Tibial nerve (tissue), 4 donors: ENCODE measurements at places on chromosomes 7 and 10.

DNA sequence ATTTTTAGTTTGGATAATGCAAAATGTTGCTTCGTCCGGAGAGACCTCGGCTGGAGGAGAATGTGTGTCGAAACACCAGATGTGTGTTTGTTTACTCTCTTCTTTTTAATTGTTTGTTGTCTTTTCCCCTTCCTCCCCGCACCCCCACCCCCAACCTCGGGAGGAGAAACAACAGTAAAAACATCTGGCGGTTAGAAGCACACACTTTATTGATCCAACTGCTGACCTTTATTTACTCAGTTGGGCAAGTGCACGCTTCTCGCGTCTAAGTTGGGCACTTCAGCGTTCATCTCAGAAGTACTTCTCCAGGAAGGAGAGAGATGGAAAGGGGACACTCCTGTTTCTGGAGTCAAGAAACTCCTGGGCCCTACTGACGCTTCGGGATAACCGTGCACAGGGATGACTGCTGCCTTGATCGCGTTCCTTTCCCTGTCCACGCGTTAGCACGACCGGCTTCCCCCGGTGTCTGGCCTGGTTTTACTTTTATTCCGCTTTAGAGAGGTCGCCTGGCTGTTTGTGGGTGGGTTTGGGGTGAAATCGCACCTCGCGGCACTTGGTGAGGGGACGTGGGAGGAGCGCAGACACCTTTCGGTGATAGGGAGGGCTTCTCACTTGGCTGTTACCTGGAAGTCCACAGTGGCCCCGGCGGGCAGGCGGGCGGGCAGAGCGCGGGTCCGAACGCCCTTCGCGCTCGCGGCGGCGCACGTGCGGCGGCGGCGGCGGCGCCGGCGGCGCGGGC, 168.3 kb upstream of the PPP1R3A start:
- no peak for DNase-seq

GRCh38 chr7:141701489-141702046, 398 bp downstream of the DENND11 start:
- DNase-seq: no peak

DNA sequence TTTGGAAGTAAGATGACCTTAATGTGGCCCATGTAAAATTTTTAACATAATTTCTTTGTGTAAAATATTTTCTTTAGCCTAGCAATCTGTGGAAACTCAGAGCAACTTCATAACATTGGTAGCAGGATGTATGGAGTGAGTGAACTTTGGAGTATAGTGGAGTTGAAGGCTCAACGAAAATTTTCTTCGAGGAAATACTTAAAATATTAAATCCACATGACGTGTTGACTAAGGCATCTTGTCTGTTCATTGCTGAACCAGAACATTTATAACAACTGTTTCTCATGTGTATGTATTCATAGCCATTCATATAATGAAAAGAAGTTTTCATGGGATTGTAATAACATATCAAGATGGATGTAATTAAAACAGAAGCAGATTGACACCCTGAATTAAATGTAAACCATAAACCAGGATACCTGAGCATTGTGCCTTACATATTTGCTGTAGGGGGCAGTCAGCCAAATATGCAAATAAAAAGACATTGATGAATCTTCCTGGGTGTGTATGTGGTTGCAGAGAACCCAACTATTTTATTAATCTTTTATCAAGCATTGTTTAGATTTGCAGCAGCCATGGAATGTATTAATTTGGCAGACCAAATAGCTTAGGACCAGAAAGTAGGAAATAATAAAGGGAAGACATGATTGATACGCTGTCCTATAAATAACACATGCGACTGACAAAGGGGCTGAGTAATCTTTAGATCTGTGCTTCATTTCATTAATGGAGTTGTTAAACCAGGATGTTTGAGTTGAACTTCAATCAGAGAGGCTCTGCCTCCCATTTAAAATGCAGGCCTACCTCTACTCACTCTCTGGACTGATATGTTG, 11.5 kb downstream of the AUTS2 start:
- DNase-seq: no peak

DNA sequence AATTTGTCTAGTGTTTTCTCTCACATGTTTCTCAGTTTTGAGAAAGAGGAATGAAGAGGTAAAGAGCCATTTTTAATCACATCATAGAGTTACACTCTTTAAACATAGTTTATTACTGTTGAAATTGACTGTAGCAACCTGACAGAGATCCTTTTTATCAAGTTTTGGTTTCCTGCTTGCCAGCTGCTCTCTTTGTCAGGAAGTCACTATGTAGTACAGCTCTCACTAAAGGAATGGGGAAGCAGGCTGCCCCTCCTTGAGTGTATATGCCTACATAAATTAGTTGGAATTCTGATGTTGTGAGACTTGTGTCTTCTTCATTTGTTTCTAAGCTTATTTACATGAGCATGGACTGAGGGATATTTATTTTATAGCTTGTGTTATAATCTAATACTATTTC, 1274.0 kb upstream of the CELF2 start:
- DNase-seq: no peak

DNA sequence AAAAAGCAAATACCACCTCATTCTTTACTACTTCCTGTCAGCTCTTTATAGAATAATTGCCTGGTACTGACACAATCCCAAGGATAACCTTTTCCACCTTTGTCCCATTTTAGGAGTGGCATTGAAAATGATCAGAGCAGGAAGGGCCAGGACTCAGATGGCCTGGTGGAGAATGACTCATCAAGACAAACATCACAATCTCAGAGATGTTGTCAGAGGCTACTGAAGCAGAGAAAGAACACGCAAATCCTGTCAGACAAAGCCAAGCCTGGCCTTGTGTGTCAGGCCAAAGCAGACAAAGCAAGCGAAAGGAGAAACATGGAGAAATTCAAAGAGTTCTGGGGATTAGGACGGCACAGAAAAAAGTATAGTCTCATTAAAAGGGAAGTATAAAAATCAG, 40.9 kb downstream of the NSUN6 start:
- DNase-seq: no peak

GRCh38 chr10:130361351-130362105, 225.3 kb downstream of the GLRX3 start:
- DNase-seq: no peak

- no peak for DNase-seq
Observed at GRCh38 chr7:49643321-49643720, 130.1 kb upstream of the VWC2 start.

DNA sequence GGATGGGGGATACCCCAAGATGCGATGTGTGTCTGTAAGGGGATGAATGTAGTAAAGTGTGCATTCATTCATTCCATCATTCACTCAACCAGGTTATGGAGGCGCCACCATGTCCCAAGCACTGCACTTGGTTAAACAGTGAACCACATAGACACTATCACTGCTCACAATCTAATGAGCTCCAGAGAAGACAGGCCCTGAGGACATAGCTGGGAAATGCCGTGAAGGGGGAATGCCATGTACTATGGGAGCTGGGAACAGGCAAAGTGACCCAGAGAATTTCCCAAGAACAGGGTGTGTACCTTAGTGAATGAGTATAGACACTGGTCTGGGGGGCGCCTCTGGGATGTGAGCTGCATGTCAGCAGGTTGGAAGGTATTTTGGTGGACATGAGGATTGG, 44.5 kb upstream of the LBX1 start:
- no peak for DNase-seq

DNA sequence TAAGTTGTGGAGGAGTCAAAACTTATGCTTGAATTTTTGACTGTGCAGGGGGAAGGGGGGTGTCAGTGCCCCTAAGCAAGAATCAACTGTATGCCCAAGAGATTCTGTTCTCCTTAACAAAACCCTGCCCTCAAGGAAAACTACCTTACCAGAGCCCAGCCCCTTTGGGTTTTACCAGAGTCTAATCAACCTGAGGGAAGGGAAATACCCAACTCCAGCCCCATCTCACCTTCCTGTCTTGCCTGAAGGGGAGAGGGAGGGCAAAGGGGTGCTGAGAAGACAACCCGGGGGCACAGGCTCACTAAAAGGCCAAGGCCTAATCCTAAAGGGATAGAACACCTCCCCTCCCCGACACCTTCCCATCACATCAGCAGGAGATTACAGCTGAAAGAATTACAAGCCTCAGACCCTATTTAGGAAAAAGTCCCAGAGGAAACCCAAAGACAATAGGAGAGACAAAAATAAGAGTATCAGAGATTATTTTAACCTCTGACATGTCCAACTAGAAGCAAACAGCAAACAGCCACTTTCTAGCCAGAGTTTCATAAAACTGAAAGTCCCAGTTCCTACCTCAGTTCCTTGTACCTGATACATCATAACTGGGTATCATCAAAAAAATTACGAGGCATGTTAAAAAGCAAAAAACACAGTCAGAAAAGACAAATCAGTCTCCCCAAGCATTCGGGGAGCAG, 26.8 kb upstream of the C7orf33 start:
- DNase-seq: no peak

DNA sequence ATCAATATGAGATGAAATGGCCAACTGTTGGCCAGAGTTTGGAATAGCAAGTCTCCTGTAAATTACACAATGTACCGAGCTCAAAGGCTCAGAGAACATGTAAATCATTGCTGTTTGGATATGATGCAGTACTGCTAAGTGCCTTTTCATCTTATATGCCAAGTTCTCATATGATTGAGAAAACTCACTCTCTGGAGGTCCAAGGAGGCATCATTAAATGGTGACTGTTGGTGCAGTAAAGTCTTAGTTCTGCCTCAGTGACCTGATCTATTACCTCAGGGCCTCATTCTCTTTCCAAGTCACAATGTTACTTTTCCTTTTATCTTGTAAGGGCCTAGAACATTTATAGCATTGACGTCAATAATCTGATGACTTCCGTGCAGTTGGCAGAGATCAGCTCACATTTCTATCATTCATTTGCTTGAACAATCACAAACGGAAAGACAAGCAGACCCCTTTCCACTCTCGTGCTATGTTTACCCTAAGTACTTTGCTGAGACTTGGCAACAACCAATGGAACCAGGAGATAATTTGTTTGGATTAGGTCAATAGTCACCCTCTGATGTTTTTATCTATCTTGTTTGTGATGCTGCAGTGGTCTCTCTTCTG, 32.6 kb upstream of the PDK4 start:
- no peak for DNase-seq

DNA sequence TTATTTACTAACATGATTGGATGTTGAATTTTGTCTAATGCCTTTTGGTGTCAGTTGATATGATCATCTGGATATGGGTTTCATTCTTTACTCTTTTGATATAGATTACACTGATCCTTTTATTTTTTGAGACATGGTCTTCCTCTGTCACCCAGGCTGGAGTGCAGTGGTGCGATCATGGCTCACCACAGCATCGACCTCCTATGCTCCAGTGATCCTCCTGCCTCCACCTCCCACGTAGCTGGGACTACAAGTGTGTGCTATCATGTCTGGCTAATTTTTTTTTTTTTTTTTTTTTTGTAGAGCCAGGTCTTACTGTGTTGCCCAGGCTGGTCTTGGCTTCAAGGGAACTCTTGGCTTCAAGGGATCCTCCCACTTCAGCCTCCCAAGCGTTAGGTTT, 27.1 kb downstream of the BMS1 start:
- no peak for DNase-seq

- no peak for DNase-seq
Observed at GRCh38 chr10:125534515-125534914, 148.4 kb downstream of the TEX36 start.

DNA sequence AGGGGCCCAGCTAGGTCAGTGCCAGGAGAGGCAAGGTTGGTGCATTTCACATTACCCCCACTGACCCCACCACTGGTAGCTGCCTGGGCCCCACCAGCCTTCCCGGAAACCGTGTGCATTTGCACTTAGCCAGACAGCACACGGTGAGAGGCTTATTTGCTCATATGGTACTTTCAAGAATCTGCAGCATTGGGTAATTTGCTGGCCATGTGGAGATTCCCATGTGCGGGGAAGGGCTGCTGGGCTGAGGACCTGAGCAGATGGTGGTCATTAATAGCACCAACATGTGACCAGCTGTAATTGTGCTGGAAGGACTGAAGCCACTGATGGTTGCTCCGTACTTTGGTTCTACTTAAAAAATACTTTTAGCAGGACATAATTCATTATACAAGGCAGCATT, 323.8 kb downstream of the DPP6 start:
- no peak for DNase-seq

DNA sequence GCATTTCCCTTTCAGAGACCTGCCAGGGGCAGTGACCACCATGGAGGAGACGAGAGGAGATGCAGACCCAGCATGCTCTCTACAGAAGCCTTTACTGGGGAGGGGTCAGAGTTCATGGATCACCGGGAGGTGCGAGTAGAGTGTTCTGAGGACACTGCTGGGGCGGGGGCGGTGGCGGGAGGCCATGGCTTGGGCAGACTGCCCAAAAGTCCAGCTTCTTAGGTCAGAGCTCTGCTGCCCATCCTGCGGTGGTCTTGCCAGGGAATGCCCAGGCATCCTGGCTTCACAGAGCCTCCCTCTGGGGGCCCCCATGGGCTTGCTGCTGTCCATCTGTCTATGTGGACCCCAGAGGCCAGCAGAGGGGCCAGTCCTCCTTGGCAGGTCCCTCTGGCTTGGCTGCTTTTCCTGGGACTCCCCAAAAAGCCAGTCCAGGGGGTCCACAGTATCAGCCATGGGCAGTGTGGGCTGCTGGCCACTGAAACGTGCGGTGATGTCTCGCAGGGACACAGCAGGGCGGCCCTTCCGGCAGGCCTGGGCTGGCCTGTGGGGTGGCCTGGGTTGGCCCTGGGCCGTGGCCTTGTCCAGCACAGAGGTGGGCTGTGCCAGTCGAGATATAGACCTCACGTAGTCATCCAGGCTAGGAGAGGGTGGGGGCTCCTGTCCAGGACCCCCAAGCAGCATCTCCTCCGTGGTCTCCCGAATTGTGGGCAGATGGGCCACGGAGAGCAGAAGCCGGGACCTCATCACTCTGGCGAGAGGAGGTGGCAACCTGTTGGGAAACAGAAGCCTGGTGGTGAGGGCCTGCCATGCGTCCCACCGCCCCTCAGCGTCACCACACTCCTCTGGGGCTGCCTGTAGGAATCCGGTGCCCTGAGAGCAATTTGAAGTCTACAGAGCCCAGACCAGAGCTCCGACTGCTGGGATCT, 1.1 kb downstream of the DEPP1 start:
- DNase-seq: no peak

- peak; percentile 81 for DNase-seq
Observed at GRCh38 chr10:89029785-89030437, 39.3 kb downstream of the FAS start.
